ENCODE measurements at places on chromosomes 7 and 10. TPM values are rescaled to one million over a fixed set of nuclear protein-coding genes. Genes with fewer than 3 reads are reported as not detected.

GRCh38 chr10:1709161-1709560, 28.2 kb downstream of the ADARB2 start:
- no peaks in the 10 kb centered on the region for H3K4me1 ChIP-seq
- DNase-seq, result no peak
- no peaks in the 10 kb centered on the region for H3K27me3 ChIP-seq

Gene CNTNAP2
- 0.05 TPM for total RNA-seq

Gene TMEM176B
- total RNA-seq, result not detected

- peaks cover 5% of the 10 kb centered on the region for H3K36me3 ChIP-seq
- peak; percentile 45 for DNase-seq
- no peaks in the 10 kb centered on the region for H3K27me3 ChIP-seq
- H3K4me3 ChIP-seq, result no peak overlapping the region
- H3K27ac ChIP-seq, result peak overlapping the region; percentile 12
Observed at GRCh38 chr10:11874568-11875493, 51.7 kb downstream of the PROSER2 start.

Gene TBXAS1
- 3.2 TPM for total RNA-seq

DNA sequence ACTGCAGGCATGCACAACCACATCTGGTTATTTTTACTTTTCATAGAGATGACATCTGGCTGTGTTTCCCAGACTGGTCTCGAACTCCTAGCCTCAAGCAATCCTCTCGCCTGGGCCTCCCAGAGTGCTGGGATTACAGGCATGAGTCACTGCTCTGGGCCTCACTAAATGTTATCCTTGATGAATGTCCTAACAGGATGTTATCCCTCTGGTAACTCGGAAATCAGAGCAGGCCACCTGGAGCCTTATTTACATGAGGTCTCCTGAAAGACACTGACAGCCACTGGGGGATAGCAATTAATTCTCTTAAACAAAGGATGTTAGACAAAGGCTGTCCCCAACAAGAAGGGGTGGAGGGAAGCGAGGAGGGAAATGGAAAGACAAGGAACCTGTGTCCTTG, 4.5 kb upstream of the ZNF438 start:
- no peak overlapping the region for H3K4me3 ChIP-seq
- no peaks in the 10 kb centered on the region for H3K36me3 ChIP-seq
- peaks cover 21% of the 10 kb centered on the region for H3K4me1 ChIP-seq

DNA sequence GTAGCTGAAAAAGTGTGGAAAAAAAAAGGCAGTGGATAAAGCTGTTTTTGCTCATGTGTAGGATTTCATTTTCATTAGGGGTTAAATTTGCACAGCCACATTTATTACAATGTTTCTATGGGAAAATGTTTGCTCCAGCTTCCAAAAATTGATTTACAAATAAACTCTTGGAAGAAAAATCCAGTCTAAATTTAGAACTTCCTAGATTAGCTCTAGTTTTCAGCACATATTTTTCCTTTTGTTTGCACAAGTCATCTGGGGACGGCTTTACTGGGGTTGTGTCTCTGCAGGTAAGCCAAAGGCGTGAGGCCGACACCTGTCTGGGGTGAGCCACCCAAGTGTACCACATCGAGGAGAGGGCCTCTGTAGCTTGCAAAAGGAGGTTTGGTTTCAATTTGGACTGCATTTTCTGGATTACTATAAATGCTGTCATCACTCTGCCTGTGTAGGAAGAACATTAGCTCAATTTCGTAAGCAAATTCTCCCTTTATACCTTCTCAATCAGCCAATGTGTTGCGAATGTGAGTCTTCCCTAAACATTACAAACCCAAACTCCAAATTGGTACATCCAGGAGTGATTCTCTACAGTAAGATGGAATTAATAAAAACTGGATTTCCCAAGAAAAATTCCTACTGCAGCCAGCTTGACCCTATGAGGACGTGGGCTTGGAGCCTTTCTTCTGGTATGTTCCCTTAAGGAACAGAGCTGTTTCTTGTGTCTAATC, 89.5 kb upstream of the ZNF438 start:
- no peak for DNase-seq
- H3K27ac ChIP-seq, result no peak overlapping the region
- no peaks in the 10 kb centered on the region for H3K36me3 ChIP-seq
- no peaks in the 10 kb centered on the region for H3K27me3 ChIP-seq

DNA sequence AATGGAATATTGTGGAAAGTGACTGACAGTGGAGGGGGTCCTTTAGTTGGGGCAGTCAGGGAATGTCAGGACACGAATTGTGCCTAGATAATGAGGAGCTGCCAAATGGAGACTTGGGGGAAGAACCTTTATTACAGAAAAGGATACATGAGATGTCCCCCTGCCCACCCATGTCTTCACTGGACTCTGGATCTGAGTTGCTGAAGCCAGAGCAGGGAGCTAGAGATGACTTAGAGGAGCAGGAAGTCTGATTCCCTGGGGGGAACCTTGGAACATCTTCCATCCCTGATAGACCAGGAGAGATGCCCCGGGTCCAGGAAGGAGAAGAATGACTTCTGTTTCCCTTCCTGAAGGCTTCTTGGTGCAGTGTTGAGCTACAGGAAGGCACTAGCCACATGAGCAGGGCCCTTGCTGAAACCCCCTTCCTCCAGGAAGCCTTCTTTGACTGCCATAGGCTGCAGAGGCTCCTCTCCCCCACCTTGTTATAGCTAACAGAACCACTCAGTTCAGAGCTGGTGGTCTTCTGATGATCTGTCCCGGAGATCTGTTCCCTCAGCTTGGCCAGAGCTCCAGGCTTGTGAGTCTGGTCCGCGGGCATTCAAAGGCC, 747 bp upstream of the NEURL1 start:
- DNase-seq, result no peak
- no peaks in the 10 kb centered on the region for H3K36me3 ChIP-seq

DNA sequence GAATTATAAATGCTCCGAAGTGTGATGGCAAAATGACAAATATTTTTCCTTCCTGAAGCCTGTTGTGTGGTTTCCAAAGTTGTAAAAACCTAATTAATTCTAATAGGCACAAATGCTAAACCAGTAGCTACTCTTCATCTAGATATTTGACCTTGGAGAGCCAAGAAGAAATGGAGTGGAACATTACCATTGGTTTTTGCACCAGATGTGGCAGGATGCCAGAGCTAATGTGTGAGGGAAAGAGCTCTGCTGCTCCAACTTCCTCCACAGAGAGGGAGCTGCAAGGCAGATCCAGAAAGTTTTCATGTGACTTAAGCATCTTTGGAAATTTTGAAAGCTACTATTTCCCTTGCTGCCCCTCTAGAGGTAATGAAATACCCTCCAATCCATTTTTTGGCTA, 65.1 kb upstream of the HPS1 start:
- no peaks in the 10 kb centered on the region for H3K36me3 ChIP-seq
- no peak overlapping the region for H3K4me3 ChIP-seq
- H3K27ac ChIP-seq, result no peak overlapping the region
- peaks cover 3% of the 10 kb centered on the region for H3K4me1 ChIP-seq
- no peak for DNase-seq
- 0 out of 2 replicates have a peak, but pooled peaks cover 4% of the 10 kb centered on the region for H3K27me3 ChIP-seq

DNA sequence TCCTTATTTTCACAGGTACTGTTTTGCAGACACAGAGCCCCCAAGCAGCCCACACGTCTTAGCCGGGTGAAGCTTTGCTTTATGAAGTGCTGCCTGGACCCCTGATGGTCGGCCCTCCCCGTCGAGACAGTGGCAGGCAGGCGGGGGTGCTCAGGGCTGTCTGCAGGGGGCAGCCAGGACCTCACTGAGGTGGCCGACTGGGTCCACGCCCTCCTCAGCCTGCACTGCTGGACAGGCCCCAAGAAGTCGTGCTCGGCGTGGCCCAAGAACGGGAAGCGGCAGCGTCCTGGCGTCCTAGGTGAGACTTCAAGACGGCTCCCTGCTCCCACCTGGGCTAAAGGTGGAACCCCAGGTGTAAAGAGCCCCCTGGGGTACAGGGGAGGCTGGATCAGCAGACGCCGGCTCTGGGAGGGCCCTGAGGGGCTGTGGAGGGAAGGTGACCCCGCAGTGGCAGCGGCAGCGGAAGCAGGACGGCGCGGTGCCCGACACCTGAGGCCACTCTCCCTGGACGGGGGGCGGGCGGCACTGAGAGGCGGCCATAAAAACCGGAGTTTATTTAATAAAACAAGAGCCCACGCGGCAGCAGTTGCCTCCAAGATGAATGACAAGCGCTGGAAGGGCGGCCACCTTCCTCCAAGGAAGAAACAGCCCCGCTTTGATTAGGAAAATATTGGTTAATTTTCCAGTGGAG, 179.4 kb downstream of the ELFN1 start:
- no peak overlapping the region for H3K27ac ChIP-seq
- H3K4me3 ChIP-seq, result no peak overlapping the region
- DNase-seq, result no peak

DNA sequence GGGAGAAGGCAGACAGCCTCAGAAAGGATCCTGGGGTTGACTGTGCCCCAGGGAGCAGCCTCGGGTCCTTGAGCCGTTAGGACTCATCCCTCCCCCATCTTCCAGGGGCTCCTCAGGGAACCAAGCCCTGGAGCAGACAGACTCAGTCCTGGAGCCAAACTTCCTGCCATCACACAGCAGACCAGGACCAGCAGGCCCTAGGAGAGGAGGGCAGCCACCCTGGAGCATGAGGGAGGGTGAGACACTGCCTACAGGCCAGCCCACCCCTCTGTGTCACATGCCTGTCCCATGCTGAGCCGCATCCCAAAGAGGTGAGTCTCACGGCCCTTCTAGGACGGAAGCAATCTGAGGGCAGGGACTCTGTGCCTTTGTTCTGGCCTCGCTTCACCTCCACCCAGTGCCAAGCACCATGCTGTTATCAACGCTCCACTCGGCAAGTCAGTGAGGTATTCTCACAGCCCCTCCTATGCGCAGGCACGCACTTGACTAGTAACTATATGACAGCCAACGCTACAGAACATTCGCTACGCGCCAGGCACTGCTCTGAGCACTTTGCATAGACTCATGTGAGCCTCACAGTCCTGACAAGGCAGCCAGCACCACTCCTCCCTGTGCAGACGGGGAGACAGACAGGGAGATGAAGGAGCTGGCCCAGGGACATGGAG, 19.1 kb downstream of the MAD1L1 start:
- no peak for DNase-seq
- H3K36me3 ChIP-seq, result peaks cover 67% of the 10 kb centered on the region
- no peaks in the 10 kb centered on the region for H3K4me1 ChIP-seq
- no peak overlapping the region for H3K27ac ChIP-seq

DNA sequence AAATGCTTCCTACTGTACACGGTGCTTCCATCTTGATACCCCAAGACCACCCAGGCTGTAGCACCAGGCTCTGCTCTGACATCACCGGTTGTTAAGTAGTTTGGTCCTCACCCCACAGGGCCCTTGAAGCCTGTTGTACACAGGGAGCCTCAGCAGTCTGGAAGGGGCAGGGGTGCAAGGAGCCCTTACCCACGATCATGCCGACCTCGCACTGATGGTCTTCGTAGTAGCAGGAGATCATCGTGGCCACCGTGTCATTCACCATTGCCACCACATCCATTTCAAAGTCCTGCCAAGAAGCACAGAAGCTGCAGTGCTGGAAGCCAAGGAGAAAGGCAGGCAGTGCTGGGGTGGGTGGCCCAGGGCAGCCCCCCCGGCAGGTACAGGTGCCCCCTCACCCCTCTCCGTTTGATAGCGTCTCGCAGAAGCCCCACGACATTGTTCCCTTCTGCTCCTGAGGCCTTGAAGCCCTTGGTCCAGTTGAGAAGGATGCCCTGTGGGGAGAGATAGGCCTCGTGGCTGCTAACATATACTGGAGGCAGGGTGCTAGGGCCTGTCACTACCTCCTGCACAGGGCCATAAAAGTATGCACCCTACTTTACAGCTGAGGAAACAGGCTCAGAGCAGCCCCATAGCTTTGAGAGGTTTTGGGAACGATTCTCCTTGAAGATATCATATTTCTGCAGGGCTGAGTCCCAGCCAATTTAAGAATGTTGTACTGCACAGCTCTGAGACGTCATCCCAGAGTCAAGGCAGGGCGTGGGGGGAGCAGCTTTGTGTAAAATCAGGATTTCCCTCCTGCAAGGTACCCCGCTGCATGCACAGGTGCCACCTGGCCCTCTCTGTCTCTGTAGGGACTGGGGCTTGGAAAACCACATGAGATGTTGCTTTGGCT, 8.7 kb upstream of the MYL7 start:
- H3K36me3 ChIP-seq, result no peaks in the 10 kb centered on the region
- H3K4me3 ChIP-seq, result no peak overlapping the region
- H3K27me3 ChIP-seq, result no peaks in the 10 kb centered on the region
- peaks cover 30% of the 10 kb centered on the region for H3K4me1 ChIP-seq
- peak; percentile 38 for DNase-seq

GRCh38 chr10:11846542-11846941, 23.4 kb downstream of the PROSER2 start:
- DNase-seq, result no peak
- 0 out of 2 replicates have a peak, but pooled peaks cover 2% of the 10 kb centered on the region for H3K4me1 ChIP-seq
- H3K27me3 ChIP-seq, result no peaks in the 10 kb centered on the region
- H3K36me3 ChIP-seq, result peaks cover 7% of the 10 kb centered on the region
- H3K4me3 ChIP-seq, result no peak overlapping the region

Gene RUFY2
- total RNA-seq, result 16.3 TPM
